ENCODE measurements at places on chromosomes 5 and 9. TPM values are rescaled to one million over a fixed set of nuclear protein-coding genes. Genes with fewer than 3 reads are reported as not detected.

SPINK6 gene
- 0.54 TPM for total RNA-seq

DNA sequence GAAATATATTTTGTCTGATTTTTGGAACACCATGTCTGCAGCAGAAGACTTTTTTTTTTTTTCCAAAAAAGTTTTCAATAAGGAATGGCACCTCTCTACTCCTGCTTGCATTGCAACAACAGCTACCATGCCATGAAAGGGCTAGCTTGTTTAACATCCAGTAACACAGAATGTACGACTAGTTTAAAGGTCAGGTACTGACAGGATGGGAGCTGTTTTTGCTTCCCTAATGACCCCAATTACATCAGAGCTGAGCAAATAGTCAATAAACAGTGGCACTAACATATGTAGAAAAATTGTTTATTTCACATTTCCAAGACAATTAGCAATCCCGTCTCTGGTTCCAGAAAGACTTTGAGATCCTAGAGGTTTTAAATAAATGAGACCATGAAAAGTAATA is 693.8 kb downstream of the NR2F1-AS1 start:
- no peaks in the 10 kb centered on the region for H3K36me3 ChIP-seq
- DNase-seq = no peak
- H3K27ac ChIP-seq = no peak overlapping the region
- no peak overlapping the region for H3K4me3 ChIP-seq
- H3K27me3 ChIP-seq = no peaks in the 10 kb centered on the region

DNA sequence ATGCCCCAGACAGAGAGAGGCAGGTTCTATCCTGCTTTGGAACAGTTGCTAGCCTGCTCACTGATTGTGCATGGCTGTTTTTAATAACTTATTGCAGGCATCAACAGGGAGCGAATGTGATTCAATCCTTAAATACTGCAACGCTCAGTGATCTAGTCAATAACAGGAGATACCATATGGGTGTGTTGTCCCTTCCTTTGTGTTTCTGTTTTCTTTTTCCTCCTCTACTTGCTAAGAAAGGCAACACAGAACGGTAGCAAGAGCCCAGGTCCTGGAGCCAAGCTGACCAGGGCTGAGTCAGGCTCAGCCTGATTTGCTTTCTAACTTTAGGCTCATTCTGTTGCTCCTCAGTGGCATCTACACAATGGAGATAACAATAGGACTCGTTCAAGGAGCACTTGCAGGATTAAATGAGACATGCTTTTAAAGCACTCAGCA is 98.6 kb upstream of the EQTN start:
- no peaks in the 10 kb centered on the region for H3K27me3 ChIP-seq
- H3K4me1 ChIP-seq = no peaks in the 10 kb centered on the region
- no peak overlapping the region for H3K27ac ChIP-seq
- H3K4me3 ChIP-seq = no peak overlapping the region
- no peaks in the 10 kb centered on the region for H3K36me3 ChIP-seq

- DNase-seq = no peak
- no peaks in the 10 kb centered on the region for H3K4me1 ChIP-seq
- H3K27ac ChIP-seq = no peak overlapping the region
- peaks cover under 1% of the 10 kb centered on the region for H3K36me3 ChIP-seq
These were observed 69.0 kb upstream of the OTULINL start for GRCh38 chr5:14512574-14512973.

DNA sequence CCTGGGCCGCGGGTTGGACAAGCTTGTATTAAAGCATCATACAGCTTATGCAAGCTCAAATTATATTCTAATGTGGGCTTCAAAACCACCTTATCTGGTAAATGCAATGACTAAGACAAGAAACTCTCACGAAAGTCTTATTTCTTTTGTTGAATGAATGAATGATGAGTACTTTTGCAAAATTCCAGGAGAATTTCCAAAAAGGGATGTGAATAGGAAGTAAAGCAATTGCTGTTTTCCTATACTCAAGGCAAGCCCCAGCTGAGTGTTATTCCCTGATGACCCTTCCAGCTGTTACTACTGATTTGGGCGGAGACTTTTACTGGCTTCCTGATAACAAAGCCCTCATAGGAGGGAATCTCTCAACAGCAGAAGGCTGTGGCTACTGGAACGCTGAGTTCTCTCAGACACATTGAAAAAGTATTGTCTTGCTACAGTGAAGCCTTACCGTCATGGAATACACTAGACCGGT is 162.8 kb downstream of the SREK1 start:
- no peaks in the 10 kb centered on the region for H3K36me3 ChIP-seq
- H3K27me3 ChIP-seq = no peaks in the 10 kb centered on the region
- no peak for DNase-seq
- no peak overlapping the region for H3K27ac ChIP-seq
- no peaks in the 10 kb centered on the region for H3K4me1 ChIP-seq
- H3K4me3 ChIP-seq = no peak overlapping the region

DNA sequence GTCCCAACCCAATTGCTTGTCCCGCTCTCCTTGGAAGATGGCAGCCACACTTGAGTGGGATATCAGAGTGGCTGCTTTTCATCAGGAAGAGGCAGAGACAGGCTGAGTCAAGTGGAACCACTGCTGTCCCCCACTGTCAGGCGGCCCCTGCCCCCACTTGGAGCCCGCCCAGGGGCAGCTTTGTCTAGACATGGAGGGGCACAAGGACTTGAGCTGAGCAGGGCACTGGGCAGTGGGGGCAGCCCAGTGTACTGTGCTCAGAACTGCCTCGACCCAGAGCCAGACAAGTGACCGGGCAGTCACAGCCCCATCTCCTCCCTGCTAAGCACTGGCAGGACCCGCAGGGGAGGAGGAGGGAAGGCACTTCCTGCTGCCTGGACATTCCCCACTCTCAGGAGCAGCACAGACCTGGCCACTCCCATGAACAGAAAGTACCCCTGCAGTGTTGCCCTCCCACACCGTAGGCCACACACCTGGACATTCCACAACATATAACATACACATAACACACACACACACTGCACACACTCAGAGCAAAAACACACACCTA is 91.0 kb downstream of the MRPL36 start:
- DNase-seq = no peak
- H3K4me1 ChIP-seq = no peaks in the 10 kb centered on the region
- H3K36me3 ChIP-seq = no peaks in the 10 kb centered on the region
- no peak overlapping the region for H3K27ac ChIP-seq

Data from adrenal gland (tissue), 19 donors.